ENCODE measurements at places on chromosomes 13 and 19.

DNA sequence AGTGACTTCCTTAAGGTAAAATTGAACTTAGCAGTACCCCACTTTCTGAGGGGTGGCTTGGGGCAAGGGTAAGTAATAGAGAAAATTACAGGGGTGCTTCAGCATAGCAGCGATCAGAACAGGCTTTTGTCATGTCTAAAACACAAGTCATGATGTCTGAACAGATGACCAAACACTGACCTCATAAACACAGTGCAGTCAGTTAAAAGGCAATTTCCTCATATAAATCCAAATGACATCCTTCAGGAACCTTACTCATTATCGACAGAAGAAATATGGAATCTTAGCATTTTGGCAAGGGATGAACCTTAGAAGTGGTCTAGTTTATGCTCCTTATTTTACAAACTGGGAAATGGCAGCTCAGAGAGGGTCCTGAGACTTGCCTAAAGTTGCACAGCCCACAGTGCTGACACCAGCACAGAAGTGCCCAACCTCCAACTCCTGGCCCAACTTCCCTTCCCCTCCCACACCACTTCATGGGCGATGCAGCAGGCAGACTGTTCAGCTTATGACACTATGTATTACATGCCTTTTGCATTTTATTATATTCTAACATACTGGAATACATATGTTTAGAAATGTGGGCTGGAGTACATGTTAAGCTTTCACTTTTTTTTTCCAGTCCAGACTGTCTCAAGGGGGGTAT, 3.6 kb downstream of the GJA3 start:
- DNase-seq = no peak

DNA sequence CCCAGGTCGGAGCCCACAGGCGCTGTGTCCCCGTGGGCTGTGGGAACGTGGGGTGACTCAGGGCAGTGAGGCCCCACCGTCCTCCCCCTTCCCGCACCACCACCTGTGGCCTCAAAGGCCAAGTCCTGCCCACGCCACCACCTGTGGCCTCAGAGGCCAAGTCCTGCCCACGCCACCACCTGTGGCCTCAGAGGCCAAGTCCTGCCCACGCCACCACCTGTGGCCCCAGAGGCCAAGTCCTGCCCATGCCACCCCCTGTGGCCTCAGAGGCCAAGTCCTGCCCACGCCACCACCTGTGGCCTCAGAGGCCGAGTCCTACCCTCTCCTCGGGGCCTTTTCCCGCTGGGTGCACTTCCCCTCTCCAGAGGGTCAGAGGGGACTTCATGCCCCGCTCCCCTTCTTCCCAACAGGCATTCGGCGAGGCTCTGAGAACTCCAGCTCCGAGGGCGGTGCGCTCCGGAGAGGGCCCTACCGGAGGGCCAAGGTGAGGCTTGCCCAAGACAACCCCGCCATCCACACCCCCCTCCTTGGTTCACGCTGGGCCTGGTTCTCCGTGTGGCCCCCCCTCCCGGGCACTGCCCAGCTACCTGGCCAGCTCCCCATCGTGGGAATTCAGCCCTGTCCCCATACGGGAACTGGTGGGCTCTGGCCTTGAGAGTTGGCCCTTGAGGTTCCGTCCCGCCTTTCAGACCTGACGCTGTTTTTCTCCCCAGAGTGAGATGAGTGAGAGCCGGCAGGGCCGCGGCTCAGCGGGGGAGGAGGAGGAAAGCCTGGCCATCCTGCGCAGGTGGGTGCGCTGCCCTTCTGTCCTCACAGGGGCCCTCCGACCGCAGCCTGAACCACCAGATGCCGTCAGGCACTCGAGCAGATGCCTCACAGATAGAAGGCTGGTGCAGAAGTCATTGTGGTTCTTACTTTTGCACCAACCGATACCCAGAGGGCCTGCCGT, 27.4 kb upstream of the F7 start:
- no peak for DNase-seq

GRCh38 chr13:22451327-22451741, 729.4 kb upstream of the SGCG start:
- peak; percentile 61 for DNase-seq

- no peak for DNase-seq
These were observed 210.0 kb upstream of the OBI1 start for GRCh38 chr13:78868991-78869390.

- DNase-seq = no peak
These were observed 6.5 kb upstream of the MFSD12 start for GRCh38 chr19:3563709-3564524.

DNA sequence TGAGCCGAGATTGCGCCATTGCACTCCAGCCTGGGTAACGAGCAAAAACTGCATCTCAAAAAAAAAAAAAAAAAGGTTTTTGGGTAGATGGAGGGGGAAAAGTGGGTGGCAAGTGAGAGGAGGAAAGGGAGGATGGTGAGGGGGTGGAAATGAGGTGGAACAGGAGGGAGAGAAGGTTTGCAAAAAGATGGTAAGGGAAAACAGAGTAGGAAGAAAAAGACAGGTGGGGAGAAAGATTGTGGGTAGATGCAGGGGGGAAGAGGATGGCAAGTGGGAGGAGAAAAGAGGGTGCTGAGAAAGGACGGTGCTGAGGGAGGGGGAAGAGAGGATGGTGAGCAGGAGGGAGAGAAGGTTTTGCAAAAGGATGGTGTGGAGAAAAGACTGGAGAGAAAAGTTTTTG, 57.8 kb upstream of the C1QTNF9B start:
- DNase-seq = no peak

DNA sequence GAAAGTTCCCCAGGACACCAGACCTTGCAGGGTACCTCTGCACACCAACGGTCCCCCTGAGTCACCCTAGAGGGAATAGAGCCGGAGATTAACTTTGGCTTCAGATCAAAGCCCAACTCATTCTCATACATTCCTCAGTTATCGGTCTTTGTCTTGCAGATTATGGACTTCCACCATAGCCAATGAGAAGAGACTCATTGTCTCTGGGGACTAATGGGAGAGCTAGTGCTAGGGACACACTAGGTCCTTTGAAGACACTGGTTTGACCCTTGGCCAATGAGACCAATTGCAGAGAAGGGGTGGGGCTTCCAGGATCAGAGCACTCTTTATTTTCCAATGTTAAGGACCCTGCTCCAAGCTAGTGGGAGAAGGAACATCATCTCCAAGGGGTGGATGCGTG, 6.1 kb downstream of the KLK7 start:
- no peak for DNase-seq

DNA sequence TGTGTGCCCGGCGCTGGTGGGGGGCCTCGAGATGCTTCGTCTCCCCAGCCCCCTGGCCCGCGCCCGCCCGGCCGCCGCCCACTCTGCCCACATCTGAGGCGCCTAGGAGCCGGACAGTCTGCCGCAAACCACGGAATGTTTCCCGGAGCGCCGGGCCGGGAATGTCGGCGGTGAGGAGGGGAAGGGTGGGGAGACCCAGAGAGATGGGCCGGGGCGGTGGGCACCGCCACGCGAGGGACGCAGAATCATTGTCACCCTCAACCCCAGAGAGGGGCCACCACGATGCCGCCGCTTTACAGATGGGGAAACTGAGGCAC, 46.1 kb upstream of the NFIC start:
- no peak for DNase-seq

GRCh38 chr13:24899601-24900000, 135.6 kb downstream of the RNF17 start:
- DNase-seq = no peak

All from kidney (tissue), 22 donors.